ENCODE measurements at places on chromosomes 3 and 15.

DNA sequence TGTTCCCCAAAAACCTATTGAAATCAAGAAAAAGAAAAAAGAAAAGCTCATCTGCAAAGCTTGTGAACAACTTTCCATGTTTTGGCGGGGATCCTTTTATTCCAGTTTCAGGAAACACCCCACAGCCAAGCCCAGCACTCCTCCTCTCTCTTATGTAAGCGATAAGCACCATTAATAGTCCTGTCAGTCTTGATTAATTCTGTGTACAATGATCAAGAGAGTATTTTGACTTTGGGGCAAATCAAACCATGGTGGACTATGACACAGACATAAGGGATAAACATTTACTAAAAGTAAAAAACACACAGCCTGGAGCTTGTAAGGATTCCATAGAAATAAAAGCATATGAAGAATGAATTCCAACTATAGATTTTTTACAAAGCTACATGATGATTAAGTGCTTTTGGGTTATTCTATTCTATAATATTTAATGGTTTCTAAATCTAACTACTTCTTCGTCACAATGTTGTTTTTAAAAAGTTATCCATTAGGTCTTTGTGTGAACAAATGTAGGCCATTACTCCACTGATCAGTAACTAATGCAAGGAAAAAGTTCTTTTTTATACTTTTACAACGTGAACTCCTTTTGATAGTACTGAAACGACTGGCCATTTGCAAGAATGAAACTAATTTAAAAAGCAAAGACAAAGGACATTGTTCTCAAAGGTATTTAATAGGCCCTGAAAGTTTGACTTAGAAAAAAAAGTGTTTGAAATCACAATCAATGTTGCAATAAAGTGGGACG is 106.5 kb downstream of the KCNAB1 start:
- no peak for DNase-seq

GRCh38 chr3:111692593-111693552 is 97.7 kb upstream of the ZBED2 start:
- no peak for DNase-seq

DNA sequence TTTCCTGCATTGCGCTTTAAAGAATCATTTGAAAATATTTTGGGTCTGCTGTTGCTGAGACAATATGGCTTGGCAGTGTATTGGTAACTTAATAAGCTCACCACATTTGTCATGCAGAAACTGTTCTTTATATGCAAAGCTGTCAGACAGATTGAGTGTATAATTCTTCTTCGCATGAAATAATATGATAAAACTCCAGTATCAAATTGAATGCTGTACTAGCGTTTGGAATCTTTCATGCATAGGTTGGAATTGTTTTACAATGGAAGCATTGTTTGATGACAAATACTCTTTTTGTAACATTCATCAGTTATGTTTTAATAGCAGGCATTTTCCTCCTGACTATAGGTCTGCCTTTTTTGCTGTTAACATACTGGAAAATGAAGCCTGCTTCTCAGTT is 53.8 kb downstream of the RBMS3 start:
- no peak for DNase-seq

DNA sequence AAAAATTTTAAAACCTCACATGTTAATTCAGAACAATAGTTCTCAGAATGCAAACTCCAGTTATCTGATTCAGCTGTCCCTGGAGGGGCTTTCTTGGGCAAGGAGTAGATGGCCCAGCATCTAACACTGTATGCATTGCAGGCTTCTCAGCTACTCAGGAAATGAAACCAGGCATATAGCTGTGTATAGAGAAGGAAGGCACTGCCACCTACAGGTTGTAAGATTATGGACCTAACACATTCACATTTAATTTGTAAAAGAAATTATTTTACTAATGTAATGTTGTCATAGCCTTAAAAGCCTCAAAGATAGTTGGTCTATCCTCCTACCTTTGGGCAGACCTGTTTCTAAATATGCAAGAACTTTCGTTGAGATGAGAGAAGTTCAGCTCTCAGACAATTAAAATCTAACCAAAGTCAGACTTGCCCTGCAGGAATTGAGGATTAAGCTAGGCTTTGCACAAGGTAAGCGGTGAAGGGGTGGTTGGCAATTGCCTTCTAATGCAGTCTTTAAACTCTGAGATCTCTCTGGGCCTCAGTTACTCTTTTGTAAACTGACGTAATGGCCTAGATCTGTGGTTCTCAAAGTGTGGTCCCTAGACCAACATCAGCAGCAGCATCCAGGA is 132.8 kb upstream of the SLC24A5 start:
- DNase-seq: no peak

GRCh38 chr3:8882171-8882593 is 81.1 kb downstream of the RAD18 start:
- DNase-seq: no peak

DNA sequence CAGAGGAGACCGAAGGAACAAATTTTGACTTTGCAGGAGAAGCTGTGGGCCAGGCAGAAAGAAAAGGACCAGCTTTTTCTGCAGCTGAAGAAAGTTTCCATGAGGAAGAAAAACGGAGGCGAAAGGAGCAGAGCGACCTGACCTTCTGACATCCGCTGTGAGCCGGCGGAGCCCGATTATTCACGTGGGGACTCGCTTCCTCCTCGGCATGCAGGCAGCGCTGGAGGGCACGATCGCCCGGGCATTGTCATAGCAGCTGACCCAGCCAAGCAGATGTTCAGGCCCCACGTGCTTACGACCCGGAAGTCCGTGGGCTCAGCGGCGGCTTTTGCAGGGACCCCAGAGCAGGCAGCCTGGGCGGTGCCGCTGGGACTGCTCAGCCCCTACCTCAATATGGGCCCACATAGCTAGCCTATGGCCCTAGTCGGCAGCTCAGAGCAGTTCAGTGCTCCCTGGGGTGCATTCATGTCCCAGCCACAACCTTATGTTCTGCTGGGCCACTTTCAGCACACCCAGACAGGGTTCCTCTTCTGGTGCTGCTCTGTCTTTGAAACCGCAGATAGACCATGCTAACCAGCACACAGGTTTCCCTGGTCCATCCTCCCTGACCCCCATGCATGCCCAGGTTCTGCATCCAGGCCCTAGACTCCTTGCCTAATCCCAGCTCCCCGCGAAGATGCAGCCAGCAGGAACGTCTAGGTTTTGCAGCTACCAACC is 10.5 kb upstream of the EIF4A2 start:
- DNase-seq: peak; percentile 88

GRCh38 chr15:78213425-78213750 is 21.0 kb downstream of the ACSBG1 start:
- DNase-seq: no peak

DNA sequence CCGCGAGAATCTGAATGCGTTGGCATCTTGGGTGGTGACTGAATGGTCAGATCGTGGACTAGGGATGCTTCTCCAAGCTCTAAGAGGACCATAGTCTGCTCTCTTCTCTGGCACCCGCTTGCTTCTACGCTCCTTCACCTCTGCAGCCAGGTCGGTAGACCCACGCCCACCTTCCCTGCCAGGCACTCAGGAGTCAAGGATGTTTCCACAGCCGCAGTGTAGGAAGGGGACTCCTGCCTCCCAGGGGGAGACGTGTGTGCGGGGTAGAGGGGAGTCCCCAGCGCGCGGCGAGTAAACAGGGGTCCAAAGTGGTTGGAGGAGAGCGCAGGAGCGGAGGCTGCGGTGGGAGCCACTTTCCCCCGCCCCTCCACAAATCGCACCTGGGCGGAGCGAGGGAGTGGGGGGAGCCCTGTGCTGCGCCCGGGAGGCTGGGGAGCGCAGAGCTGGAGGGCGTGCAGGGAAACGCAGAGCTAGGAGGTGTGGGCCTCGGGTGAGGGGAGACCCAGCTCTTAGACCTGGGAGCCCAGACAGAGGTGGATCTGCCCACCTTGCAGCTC is 1.7 kb downstream of the LRRC3B start:
- no peak for DNase-seq

- no peak for DNase-seq
Observed at GRCh38 chr3:106611841-106612240, 743.0 kb upstream of the CBLB start.

GRCh38 chr3:70631716-70632307 is 319.4 kb upstream of the MDFIC2 start:
- DNase-seq: no peak
